ENCODE measurements at places on chromosomes 12 and 14.

DNA sequence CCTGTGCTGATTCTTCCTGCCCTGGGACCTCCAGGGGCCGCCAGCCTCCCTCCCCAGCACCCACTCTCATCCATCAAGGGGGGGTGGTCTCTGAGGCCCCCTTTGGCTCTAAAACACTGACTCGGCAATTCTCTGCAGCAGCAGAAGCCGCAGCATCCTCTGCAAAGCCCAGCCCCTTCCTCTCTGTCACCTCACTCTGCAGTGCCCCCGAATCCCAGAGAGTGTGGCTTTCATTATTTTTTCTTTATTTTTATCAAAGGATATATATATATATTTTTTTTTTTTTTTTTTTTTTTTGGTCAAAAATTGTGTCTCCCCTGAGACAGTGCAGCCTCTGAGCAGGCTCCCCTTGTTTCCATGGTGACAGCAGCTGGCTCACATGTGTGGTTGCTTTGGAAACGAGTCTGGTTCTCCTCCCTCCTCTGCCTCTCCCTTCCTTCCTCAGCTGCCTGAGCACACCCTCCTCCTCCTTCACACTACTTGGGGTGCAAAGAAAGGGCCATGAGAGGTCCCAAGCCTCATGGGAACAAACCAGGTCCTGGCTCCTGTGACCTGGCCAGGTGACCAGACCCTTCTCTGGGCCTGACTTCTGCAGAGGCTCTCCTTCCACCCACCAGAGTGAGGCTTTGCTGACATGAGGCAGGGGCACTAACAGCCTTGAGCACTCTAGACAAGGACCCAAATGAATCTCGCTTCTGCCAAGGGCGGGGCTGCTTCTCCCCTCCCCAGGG, 100.5 kb downstream of the LRRC74A start:
- DNase-seq = peak; percentile 66

DNA sequence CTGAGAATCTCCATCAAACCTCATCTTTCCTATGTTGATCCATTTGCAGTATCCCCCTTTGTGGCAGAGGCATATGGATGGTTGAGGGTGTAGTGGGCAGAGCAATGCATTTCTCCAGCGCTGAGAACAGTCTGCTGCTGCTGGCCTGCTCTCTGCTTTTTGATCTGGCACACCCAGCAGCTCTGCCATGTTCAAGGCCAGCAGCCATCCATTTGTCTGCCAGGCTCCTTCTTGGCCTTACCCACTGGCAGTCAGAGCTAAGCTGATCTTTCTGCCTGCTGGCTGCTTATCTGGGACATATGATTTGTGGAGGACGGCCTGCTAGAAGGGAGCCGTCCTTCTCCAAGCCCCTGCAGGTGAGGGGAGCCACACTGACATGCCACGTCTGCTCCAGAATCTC, 17.0 kb downstream of the NPC2 start:
- no peak for DNase-seq

DNA sequence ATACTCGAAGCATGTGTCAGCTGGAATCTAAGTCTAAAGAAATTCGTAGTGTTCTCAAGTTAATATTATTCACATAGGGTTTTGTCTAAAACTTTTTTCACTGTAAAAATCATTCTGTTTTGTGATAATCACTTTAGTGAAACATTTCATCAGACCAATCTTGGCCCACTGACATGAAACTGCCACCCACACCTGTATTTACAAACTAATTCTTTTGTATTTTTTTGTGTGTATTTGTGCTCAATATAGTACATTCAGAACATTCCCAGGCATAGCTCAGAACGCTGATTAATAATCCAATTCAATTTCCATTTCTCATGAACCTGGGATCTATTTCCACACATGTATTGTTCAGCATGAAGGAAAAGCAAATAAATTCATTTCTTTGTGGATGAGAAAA, 191.7 kb downstream of the RASSF9 start:
- DNase-seq = no peak

DNA sequence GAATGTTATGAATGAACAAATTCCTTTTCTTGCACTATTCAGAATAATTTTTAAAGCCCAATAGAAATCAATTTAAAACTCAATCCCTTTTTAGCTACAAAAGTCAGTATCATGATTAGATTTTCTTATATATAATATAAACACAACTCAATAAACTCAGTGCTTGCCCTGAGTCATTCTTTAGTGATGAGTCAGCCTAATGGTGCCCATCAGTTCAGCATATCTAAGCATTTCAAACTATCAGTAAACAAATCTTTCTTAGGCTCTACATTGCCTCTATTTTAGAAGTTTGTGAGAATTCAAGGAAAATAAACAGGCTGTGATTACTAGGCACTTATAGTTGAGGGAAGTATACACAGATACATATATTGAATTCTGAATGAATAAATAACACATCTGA, 179.6 kb downstream of the NELL2 start:
- no peak for DNase-seq

DNA sequence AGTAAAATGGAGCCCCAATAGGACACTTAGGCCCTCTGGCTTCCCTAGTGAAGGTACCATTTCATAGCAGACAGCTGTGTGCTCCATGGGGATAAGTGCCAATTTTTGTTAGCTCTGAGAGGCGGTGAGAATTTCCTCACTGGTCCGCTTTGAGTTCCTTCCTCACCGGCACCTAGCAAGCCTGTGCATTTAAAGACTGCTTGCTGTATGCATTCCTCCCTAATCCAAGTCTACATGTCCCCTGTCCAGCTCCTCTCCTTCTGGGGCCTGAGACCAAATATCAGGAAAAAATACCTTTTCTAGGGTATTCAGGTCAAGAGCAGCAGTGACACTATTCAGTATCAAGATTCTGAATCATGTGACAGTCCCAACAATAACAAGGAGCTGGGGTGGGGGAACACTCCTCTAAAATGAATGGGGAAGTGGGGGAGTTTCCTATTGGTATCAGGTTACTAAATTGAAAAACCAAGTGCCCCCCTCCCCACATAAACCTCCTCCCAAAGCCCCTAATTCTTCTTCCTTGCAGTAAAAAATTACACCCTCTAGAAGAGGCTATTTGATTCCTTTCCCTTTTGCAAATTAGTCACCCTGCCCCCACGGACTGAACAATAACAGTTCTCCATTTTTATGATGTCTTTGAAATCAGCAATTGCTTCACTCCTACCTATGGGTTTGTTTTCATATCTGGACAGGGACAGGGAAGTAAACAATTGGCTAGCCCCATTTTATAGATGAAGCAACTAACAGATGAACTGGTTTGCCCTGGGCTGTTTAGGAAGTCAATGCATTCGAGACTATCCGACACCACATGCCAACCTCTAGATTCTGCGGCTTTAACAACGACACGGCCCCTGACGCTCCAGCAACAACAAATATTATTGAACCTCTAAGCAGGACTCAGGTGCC, 28.9 kb downstream of the BCL11B start:
- DNase-seq = peak; percentile 3

DNA sequence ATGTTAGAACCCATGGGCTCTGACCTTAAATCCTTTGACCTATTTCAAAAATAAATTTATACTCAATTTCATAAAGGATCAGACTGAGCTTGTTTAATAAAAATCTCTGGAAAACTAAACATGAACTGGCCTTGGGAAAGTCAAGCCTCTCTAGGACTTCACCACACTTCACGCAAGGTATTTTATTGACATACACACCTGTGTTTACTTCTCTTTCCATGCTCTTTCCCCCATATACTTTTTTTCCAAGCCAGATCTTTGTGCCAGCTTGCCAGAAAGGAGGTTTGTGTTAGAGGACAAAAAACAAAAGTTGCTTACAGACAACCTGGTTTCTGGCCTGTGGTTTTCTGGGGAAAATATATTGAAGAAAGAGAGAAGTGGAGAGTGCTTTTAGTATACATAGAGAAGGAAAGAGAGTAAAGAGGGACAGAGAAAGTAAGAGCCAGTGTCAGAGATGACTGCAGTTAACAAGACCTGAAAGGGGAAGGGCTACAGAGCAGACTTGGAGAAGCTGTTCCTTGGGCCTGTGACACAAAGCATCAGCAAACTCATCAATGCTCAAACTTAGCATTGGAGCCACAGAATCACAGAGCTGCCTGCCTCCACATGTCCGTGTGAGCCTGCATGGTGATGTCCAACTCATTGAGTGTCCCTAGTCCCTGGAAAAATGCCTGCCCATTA, 77.3 kb upstream of the TMTC2 start:
- no peak for DNase-seq

DNA sequence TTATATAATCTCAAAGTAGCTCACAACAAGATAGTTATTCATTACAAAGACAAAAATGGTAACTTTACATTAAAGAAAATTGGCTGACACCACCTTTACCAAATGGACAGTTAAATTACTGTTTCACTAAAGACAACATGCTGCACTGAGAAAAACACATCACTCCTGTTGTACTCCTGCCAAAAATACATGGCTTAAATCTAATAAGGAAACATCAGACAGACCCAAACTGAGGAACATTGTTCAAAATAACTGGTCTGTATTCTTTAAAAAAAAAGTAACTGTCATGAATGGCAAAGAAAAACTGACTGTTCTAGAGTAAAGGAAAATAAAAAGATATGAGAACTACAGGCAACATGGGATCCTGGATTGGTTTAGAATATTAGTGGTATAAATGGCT, 151.3 kb upstream of the DCN start:
- no peak for DNase-seq

GRCh38 chr14:102523569-102524450, 14.2 kb upstream of the ANKRD9 start:
- DNase-seq = no peak

DNA sequence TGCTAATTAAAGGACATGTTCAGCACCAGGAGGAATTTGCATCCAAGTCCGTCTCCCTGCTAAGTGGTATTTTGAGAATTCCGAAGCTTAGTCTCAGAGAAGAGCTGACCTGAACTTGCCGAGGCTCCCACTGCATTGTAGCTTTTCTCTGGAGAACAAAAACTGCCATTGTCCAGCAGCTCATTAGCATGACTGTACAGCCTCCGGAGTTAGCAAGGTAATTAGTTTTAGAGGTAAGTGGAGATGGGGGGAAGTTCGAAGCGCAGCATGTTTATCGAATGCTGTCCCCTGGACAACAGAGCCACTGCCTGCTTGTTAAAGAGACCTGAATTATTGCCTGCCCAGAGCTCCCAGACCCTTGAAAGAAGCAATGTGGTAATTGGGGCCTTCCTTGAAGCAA, 160.3 kb upstream of the PELI2 start:
- no peak for DNase-seq

- no peak for DNase-seq
Observed at GRCh38 chr12:102955926-102956737, 1.3 kb upstream of the ASCL1 start.

GRCh38 chr12:60308366-60308991, 712.6 kb downstream of the SLC16A7 start:
- DNase-seq = no peak

DNA sequence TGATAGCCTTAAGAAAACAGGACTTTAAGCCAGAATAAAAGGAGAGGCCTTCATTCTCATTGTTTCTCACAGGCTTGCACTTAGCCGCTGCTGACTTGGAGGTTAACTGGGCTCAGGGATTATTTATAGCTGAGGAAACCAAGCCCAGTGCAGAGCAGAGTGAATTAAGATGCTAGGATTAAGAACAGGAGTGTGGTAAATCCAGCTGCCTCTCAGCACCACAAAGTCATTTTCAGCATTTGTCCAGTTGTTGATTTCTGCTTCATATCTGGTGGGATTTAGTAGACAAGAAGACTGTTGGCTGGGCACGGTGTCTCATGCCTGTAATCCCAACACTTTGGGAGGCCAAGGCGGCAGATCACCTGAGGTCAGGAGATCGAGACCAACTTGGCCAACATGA, 14.3 kb upstream of the KRT73 start:
- no peak for DNase-seq

DNA sequence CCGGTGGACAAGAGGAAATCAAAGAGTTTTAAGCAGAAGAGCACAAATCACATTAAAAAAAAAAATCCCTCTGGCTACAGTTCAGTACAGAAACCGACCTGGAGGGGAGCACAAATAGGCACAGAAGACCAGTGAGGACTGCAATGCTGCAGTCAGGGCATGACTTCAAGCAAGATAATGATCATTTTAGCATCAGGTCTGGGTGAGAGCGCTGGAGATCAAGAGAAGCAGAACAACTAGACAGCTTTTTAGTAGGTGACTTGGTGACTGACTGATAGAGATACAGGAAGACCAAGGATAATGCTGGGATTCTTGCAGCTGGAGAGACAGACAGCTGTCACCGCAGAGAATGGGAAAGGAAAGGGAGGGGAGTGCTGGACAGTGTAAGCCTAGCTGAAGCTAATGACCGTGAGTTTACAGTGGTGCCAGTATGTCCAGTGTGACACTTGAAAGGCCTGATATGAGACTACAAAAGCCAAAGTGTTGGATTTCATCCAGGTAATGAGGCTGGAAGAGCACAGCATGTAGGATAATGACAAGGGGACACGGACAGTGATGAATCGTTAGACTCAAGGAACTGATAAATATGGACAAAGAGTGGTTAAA, 5.6 kb downstream of the NFYB start:
- no peak for DNase-seq

- no peak for DNase-seq
Observed at GRCh38 chr12:53505086-53505485, 2.2 kb downstream of the NPFF start.

DNA sequence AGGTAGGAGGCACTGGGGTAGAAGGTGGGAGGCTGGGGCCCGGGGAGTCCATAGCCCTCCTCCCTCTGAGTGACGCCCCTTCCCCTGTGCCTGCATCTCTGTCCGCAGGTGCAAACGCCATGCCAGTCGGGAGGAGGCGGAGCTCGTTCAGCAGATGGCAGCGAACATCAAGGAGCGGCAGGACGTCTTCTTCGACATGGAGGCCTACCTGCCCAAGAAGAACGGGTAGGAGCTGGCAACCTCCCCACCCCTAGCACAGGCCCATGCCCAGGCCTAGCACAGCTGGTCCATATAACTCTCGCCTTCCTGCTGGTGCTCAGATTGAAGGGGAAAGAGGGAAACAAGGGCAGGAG, 35.6 kb downstream of the TMEM120B start:
- DNase-seq = no peak

GRCh38 chr12:46264057-46264456, 4.8 kb downstream of the SLC38A1 start:
- DNase-seq = no peak

DNA sequence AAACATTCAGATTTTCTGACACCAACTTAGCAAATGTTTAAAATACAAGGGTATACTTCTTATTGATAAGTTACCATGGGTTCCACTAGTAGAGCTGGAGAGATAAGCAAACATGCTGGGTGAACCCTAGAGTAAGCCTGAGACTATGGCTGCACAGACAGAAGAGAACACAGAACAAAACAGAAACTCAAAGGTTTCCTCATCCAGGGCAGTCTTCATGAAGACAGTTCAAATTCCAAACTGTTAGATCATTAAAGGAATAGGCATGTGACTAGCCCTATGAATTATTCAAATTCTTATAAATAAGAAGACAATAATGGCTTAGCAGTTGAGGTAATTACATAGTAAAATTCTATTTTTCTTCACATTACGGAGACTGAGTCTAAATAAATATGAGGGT, 28.1 kb downstream of the BTBD7 start:
- no peak for DNase-seq

- DNase-seq = peak; percentile 6
Observed at GRCh38 chr14:38873941-38874612, 229.0 kb downstream of the SEC23A start.

- peak; percentile 88 for DNase-seq
Observed at GRCh38 chr12:119902084-119902509, 25.0 kb upstream of the CIT start.

- no peak for DNase-seq
Observed at GRCh38 chr12:110622582-110622981, 8.7 kb downstream of the TCTN1 start.

GRCh38 chr12:93176610-93177126, 201.1 kb upstream of the NUDT4 start:
- no peak for DNase-seq

GRCh38 chr14:96671218-96671617, 126.0 kb upstream of the VRK1 start:
- no peak for DNase-seq

GRCh38 chr14:104929268-104930230, 4.9 kb downstream of the PLD4 start:
- DNase-seq = no peak

Data from KBM-7 (cell line).